ENCODE measurements at places on chromosomes 5 and 9.

GRCh38 chr9:93004561-93004960, 53.9 kb upstream of the SUSD3 start:
- no peak for DNase-seq

DNA sequence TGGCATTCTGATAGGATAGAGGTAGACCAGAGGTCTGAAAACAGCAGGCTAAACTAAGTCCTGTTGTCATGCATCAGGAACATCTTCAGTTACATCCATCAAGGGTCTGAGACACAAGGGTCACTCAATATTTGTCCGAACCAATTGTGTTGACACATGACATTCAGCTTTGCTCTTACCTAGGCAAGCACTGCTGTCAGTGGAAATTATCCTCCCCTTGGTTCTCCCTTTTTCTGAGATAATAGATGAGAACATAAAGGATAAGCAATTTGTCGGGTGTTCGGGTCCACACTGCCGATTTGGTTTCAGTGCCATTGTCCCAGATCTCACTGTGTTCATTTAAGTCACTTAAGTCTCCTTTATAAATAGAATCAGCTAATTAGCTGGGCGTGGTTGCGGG, 148.3 kb upstream of the MSX2 start:
- no peak for DNase-seq

- no peak for DNase-seq
These were observed 462.6 kb downstream of the ENC1 start for GRCh38 chr5:74177961-74178360.

DNA sequence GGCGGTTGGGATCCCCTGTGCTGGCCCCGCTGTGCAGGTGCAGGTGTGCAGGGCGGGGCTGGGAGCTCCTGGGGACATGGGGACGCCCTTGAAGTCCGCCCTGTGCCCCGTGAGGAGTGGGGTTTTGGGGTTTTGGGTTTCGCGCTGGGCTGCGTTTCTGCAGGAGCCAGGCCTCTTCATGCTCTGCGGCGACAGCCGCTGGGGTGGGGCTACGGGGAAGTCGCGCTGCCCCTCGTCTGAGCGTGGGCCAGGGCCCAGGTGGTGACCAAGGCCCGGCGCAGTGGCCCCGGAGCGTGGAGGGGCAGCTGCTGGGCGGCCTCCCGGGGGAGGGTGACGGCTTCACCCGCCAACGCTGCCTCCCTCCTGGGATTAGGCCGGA, 47.8 kb upstream of the IRX4 start:
- DNase-seq, result no peak

GRCh38 chr9:1388216-1388615, 338.1 kb downstream of the DMRT2 start:
- DNase-seq, result no peak

- DNase-seq, result no peak
These were observed 49.0 kb upstream of the TNFSF15 start for GRCh38 chr9:114854736-114855355.

Data from iPS DF 19.7 (cell line).